WTC11 (cell line): ENCODE measurements at places on chromosomes 7 and 10. TPM values are rescaled to one million over a fixed set of nuclear protein-coding genes. Genes with fewer than 3 reads are reported as not detected.

DNA sequence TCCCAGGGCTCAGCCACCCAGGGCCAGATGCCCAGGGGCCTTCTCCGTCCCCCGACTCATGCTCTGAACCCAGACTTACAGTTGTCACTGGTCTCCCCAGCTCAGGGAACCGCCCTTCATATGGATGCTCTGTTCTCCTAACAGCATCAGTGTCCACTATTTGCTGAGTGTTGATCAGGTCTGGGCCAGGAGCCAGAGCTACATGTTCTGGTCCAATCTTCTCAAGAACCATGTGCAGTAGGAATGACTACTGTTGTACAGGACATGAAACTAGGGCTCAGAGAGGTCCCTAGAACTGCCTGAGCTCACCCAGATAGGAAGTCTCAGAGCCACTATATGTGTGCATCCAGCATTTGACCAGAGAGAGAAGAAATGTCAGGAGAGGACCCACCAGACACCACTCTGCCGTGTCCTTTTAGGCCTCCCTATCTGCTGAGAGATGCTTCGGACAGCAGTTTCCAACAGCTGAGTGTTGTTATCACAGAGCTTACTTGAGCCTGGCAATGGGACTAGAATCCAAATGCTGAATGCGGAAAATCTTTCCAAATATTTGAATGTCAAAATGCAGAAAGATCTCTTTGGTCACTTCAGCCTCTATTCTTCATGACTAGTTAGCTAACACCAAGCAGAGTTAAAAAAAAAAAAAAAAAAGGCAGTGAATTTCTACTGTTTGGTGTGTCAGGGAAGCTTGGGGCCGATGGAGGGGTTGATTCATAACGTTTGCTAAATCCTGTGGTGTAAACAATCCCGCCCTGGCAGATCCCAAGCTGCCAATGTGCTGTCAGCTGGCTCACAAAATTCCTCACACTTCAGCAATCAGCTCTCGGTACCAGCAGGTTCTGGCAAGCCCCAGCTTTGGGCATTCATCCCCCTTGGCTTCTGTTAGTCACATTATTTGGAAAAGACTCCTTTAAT is 246.1 kb downstream of the TNS3 start:
- no peak for DNase-seq

The CDNF gene
- total RNA-seq: 0.27 to 1.4 TPM (median 0.41 TPM) in 3 replicates

The STEAP4 gene
- 0.09 to 0.18 TPM (median 0.17 TPM) in 3 replicates for total RNA-seq

The EZH2 gene
- total RNA-seq: 28.5 to 35.4 TPM (median 28.6 TPM) in 3 replicates

The TAC1 gene
- total RNA-seq: 0.42 to 0.98 TPM (median 0.50 TPM) in 3 replicates

The TAS2R41 gene
- total RNA-seq: 0.31 to 0.44 TPM in 2 of 3 replicates, not detected in the other

The GRID1 gene
- 0.21 to 0.50 TPM (median 0.37 TPM) in 3 replicates for total RNA-seq

DNA sequence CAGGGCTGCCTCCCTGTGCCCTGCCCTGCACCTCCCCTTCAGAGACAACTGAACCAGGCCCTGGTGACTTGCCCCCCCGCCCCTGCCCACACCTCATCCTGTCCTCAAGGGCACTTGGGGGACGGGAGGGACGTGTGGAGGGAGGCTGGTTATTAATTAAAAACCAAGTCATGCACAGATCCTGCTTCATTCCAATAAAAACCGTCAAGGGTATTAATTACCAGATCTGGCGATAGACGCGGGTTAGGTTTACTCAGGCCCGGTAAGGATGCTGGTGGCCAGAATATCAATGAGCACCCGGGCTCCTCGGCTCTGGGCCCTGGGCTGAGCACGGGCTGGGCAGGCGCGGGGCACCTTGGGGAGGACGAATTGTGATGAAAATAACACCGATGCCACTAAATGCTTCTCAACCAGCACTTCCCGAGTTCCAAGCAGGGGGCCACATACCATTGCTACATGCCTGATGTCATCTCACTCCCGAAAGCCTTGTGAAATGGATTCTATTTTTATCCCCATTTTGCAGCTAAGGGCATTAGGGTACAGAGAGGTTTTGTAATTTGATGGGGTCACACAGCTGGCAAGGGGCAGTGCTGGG is 24.5 kb upstream of the GTF2IRD1 start:
- DNase-seq: peak; percentile 54

The TMEM130 gene
- 1.9 to 3.3 TPM (median 3.2 TPM) in 3 replicates for total RNA-seq

GRCh38 chr7:77457779-77458178 is 41.6 kb upstream of the GSAP start:
- no peak for DNase-seq

GRCh38 chr7:32936689-32937088 is 20.6 kb upstream of the FKBP9 start:
- DNase-seq: no peak

The CTNNA3 gene
- total RNA-seq: 3.4 to 6.1 TPM (median 4.0 TPM) in 3 replicates

GRCh38 chr10:48336978-48337599 is 30.6 kb downstream of the MAPK8 start:
- no peak for DNase-seq

GRCh38 chr10:103333934-103334520 is 16.9 kb downstream of the PCGF6 start:
- no peak for DNase-seq

GRCh38 chr7:45184326-45185027 is 26.9 kb downstream of the RAMP3 start:
- no peak for DNase-seq

DNA sequence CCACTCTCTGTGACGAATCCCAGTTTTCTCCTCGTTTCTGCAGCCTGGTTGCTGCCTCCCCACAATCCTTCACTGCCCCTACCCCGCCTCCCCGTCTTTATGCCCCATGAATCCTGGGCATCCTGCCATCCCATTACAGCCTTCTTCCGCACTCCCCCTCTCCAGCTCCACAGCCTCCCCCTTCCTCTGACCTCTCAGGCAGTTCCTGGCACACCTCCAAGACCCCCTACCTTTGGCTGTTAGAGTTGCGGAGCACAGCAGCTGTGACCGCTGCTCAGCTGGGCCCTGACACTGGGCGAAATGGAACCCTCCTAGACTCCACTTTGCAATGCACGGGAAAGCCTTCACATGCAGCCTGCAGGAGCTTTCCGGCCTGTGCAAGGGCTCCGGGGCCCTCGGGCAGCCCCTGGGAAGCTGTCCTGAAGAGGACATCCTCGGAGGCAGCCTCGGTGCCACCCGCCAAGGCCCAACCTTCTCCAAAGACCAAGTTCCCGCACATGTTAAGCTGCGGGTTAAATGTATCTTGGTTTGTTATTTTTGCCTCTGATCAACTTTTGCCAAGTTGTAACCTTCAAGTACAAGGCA is 400.7 kb upstream of the MKI67 start:
- peak; percentile 27 for DNase-seq
